ENCODE measurements at places on chromosomes 7 and 10. TPM values are rescaled to one million over a fixed set of nuclear protein-coding genes. Genes with fewer than 3 reads are reported as not detected.

DNA sequence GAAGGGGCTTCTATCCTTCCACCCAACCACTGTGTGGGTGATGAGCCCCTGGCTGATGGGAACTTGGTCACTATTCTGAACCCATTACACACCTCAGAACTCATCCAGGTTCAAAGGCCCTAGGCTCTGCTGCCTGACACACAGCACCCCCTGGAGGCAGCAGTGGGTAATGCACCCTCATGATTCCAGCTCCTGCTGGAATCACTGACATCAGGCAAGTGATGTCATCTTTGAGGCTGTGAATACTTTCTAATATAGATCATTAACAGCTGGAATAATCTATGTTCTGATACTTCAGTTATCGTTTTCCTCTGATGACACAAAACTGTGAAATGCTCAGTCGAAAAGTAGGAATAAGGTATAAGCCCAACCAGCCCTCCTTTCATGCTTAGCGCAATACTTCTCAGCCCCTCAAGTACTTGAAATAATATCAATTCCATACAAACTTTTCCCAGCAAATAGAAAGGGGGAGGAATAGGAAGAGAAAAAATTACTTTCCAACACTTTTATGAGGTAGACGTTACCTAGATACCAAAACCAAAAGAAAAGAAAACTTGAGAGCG lies 7.5 kb upstream of the RBP3 start:
- H3K4me3 ChIP-seq = peak overlapping the region; percentile 46
- DNase-seq = peak; percentile 83
- no peaks in the 10 kb centered on the region for H3K36me3 ChIP-seq
- H3K27ac ChIP-seq = no peak overlapping the region
- peaks cover 10% of the 10 kb centered on the region for H3K4me1 ChIP-seq
- H3K27me3 ChIP-seq = peaks cover 32% of the 10 kb centered on the region

DNA sequence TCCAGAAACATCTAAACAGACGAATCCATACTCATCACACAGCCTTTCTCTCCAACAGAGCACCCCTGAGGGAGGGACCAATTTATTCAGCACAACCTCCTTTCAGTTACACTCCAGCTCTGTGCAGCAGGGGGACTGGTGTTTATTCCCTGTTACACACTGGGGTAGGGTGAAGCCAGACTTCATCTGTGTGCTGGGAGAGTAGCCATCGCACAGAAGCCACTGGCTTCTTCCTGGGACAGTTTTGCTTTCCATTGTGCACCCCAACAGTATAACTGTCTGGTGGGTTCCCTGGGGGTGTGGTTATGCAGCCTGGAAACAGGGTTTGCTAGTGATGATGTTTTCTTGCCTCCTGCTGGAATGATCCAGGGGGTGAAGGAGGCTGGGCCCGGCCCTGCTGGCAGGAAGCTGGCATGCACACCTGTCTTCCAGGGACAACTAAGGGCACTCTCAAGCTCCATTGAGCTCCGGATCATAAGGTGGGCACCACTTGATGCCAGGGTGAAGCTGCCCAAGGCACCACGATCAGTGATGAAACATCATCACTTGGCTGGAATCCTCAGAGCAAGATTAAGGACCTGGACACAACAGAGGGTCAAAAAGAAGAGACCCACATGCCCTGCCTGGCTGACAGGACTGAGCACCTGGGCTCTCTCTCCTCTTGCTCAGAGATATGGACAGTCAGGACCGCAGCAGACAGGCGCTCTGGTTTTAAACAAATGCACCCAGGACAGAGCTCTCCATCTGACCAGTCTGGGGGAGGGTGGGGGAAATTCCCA lies 293.2 kb downstream of the GRID1 start:
- H3K36me3 ChIP-seq = no peaks in the 10 kb centered on the region
- peak; percentile 43 for DNase-seq
- H3K4me3 ChIP-seq = no peak overlapping the region
- peaks cover 7% of the 10 kb centered on the region for H3K4me1 ChIP-seq
- no peaks in the 10 kb centered on the region for H3K27me3 ChIP-seq

GRCh38 chr7:25853314-25853713 lies 298.7 kb upstream of the NFE2L3 start:
- no peak for DNase-seq
- peaks cover 23% of the 10 kb centered on the region for H3K4me1 ChIP-seq

- peaks cover 8% of the 10 kb centered on the region for H3K27me3 ChIP-seq
- no peaks in the 10 kb centered on the region for H3K36me3 ChIP-seq
- H3K27ac ChIP-seq = no peak overlapping the region
- H3K4me3 ChIP-seq = no peak overlapping the region
- DNase-seq = no peak
Observed at GRCh38 chr10:44931621-44932516, 20.7 kb downstream of the TMEM72 start.

The MMRN2 gene
- 0.05 TPM for polyA plus RNA-seq
